ENCODE measurements at places on chromosomes 1 and 21.

GRCh38 chr1:203091761-203092330 lies 6.0 kb upstream of the MYOG start:
- DNase-seq = peak; percentile 10

DNA sequence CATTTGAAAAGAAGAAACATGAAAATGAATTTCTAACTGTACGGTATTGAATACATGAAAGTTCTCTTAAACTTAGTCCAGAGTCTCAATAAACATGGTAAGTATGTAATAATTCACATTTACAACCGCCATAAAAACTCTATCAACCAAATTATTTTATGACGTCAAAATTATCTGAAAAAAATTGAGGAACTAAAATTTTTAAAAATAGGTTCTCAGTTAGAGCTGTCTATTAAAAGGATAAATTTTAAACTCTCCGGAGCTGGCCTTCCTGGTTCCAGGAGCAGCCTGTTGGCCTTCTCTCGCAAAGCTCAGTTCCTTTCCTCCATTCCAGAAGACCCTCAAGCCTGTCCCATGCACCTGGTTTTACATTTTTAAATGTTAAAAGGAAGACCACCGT lies 18.7 kb upstream of the ETS2 start:
- no peak for DNase-seq

DNA sequence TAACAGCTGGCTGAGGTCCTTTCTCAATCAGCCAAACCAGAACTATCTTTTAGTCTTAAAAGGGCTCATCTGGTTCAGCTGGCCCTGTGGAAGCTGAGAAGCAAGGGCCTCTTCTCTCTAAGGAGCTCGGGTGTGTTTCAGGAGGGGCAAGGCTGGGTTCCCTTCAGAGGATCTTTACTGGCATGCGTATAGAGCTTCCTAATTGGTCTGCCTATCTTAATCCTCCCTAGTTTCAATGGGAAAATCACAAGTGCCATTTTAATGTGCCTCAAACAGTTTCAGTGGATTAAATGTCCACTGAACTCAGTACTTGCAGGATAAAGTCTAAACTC lies 81.5 kb upstream of the LBR start:
- no peak for DNase-seq

DNA sequence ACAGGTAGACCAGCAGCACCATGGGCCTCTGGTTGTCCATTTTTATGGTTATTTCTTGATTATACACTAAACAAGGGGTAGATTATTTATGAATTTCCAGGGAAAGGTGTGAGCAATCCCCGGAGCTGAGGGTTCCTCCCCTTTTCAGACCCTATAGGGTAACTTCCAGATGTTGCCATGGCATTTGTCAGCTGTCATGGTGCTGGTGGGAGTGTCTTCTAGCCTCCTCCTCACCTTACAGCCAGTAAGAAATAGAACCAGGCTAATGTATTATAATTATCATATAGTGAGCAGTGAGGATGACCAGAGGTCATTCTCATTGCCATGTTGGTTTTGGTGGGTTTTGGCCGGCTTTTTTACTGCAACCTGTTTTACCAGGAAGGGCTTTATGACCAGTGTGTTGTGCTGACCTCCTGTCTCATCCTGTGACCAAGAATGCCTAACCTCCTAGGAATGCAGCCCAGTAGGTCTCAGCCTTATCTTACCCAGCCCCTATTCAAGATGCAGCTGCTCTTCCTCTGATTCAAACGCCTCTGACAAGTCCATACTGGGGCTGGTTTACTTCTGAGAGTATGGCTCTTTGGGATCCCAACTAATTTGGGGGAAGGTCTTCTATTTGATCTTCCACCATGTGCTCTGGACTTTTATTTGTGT lies 13.5 kb upstream of the TINAGL1 start:
- DNase-seq = peak; percentile 16

GRCh38 chr1:51652599-51652998 lies 35.7 kb downstream of the OSBPL9 start:
- no peak for DNase-seq

All from H7 (cell line).